ENCODE measurements at places on chromosomes 4 and X. TPM values are rescaled to one million over a fixed set of nuclear protein-coding genes. Genes with fewer than 3 reads are reported as not detected.

BTC gene
- polyA plus RNA-seq, result not detected

GRCh38 chrX:2410279-2411020 is 90.3 kb downstream of the DHRSX start:
- no peaks in the 10 kb centered on the region for H3K4me1 ChIP-seq
- no peaks in the 10 kb centered on the region for H3K27me3 ChIP-seq
- no peak overlapping the region for H3K4me3 ChIP-seq
- H3K36me3 ChIP-seq, result peaks cover 17% of the 10 kb centered on the region
- H3K27ac ChIP-seq, result no peak overlapping the region

CHIC2 gene
- polyA plus RNA-seq, result 51.7 TPM

DNA sequence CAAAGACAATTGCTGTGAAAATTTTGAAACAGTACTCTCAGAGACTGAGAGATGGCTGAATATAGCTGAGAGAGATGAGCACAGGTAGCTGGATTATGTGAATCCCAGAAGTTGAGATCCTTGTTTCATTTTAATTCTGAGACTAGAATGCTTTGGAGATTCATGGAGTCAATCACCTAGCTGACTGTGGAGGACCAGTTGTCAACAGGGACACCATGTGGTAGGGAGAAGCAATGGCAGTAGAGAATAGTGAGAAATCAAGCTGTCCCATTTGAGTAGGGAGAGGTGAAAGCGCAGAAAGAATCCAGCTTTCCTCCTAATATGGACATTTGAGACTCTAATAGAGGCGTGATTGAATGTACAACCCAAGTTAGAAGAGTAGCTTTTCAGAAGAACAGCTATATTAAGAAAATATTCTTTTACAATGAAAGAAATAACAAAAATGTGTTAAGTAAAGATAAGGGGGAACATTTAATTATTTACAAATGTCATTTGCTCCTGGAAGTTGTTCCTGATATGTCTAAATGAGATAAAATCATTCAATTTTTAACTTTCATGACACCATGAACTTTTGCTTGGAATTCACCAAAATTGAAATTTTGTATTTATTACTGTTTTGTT is 30.3 kb upstream of the GLRB start:
- DNase-seq, result no peak
- H3K4me1 ChIP-seq, result no peaks in the 10 kb centered on the region
- no peaks in the 10 kb centered on the region for H3K27me3 ChIP-seq
- H3K36me3 ChIP-seq, result no peaks in the 10 kb centered on the region

HPGDS gene
- not detected for polyA plus RNA-seq

- no peak for DNase-seq
- no peak overlapping the region for H3K27ac ChIP-seq
- no peak overlapping the region for H3K4me3 ChIP-seq
- no peaks in the 10 kb centered on the region for H3K27me3 ChIP-seq
- H3K36me3 ChIP-seq, result no peaks in the 10 kb centered on the region
- peaks cover 23% of the 10 kb centered on the region for H3K4me1 ChIP-seq
These were observed 126.3 kb downstream of the RAPGEF2 start for GRCh38 chr4:159229164-159229563.

All from naive thymus-derived CD8-positive, alpha-beta T cell (primary cell).